ENCODE measurements at places on chromosomes 3 and 15.

- DNase-seq: no peak
These were observed 15.5 kb downstream of the ZNF80 start for GRCh38 chr3:114221881-114222264.

- DNase-seq: no peak
These were observed 3.3 kb downstream of the CRYBG3 start for GRCh38 chr3:97825101-97825500.

DNA sequence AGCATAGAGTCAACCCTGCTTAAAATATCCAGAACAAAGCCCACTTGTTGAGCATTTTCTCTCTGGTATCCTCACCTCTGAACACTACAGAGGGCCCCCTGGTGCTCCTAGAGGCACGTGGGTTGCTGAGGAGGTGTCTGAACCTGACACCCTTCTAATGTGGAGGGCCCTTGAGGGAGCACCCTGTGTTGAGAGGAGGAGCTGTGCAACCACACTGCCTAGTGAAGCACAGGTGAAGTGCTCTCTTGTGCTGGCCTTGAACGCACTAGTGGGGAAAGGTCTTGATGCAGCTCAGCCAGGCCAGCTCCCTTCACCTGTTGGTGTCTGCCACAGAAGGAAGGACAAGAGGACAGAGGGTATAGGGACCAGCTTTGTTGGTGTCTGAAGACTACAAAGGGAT is 51.9 kb downstream of the CCK start:
- no peak for DNase-seq

DNA sequence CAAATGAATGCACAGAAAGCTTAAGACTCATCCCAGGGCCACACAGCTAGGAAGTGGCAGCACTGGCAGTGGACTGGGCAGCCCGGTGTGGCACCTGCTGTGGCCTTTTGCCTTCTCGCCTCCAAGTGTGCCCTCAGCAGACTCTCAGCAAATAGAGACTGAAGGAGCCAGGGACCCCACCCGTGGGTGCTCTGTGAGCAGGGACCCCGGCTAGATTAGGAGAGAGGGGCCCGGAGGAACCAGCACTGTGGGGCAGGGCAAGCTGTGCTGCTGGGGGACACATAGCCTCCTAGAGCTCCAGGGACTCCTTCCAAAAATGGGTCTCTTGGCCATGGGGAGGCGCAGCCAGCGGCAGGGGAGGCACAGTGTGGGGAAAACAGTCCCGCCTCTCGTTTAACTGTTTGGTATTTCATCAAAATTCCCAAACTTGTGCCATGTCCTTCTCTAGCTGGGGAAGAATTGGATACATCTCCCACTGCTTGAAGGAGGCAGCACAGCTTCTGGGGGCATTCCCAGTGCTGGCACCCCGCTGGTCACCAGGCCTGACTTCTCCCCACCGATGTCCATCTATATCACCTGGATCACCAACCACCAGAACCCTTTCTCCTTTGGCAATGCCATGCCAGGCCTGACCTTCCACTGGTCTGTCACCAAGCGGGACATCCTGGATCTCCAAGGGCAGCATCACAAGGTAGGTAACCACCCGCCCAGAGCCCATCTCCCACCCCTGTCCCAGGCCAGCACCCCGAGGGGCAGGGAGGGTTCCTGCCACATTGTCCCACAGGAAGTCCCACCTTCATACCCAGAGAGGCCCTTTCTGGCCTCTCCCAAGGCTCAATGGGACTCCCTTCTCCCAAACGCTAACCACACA is 12.0 kb upstream of the TXNRD3 start:
- DNase-seq: no peak

Data from neural progenitor cell (in vitro differentiated cells).